ENCODE measurements at places on chromosomes 2 and 18.

DNA sequence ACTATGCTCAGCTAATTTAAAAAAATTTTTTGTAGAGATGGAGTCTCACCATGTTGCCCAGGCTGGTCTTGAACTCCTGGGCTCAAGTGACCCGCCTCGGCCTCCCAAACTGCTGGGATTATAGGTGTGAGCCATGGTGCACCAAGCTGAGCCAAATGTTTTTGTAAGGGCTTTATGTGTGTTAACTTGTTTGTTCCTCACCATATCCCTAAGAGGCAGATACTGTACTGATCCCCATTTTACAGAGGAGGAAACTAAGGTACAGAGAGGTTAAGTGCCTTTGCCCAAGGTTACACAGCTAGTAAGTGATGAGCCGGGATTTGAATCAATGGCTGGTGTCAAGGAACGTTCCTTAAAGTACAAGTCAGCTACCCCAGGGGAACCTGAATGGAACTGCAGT lies 85.3 kb upstream of the KLF7 start:
- no peak for DNase-seq

GRCh38 chr2:221567809-221568208 lies 4.3 kb downstream of the EPHA4 start:
- DNase-seq, result no peak

DNA sequence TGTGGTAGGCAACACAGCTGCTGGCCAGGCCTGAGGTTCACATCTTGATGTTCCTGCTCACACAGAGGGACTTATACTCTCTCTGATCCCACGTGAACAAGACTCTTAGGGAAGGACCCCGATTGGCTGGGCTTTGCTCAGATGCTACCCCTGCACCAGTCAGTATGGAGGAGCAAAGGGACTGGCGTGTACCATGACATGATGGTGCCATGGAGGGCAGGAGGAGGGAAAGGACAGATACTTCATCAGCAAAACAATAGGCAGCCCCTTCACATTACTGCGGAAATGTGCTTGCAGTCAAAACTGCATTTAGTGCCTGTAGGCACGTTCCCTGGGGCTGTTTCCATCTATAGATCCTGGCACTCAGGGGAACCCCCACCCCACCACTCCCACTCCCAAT lies 42.7 kb downstream of the ZFP36L2 start:
- DNase-seq, result no peak

- DNase-seq, result no peak
Observed at GRCh38 chr2:241849616-241850543, 8.8 kb downstream of the PDCD1 start.

- DNase-seq, result no peak
Observed at GRCh38 chr2:168538133-168538532, 82.1 kb downstream of the CERS6 start.

Measured in stimulated activated CD8-positive, alpha-beta memory T cell treated with anti-CD3 and anti-CD28 coated beads, Interleukin-12 subunit alpha, Interleukin-12 subunit beta, amount 100 ng/mL, for 4 hours (primary cell).